ENCODE measurements at places on chromosomes 1 and 21.

GRCh38 chr21:44286716-44287632 is 1.3 kb downstream of the AIRE start:
- DNase-seq: no peak

GRCh38 chr1:24540051-24540905 is 15.6 kb upstream of the NCMAP start:
- no peak for DNase-seq

GRCh38 chr1:160127865-160128523 is 12.4 kb downstream of the ATP1A2 start:
- no peak for DNase-seq

DNA sequence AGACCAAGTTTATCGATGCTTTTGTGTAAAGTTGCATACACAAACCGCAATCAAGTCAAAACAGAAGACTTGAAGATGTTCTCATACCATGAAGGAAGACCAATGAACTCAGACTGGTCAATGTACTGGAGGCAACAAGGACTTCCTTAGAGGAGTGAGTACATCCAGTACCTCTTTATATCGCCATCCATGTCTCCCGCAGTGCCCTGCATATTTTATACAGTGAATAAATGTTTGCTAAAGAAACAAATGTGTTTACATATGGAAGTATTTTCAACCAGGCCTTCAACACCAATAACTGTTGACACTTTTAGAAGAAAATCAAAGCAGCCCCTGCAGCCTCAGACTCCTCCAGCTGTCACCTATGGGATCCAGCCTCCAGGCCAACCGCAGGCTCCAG is 125.6 kb downstream of the SMYD3 start:
- DNase-seq: no peak

DNA sequence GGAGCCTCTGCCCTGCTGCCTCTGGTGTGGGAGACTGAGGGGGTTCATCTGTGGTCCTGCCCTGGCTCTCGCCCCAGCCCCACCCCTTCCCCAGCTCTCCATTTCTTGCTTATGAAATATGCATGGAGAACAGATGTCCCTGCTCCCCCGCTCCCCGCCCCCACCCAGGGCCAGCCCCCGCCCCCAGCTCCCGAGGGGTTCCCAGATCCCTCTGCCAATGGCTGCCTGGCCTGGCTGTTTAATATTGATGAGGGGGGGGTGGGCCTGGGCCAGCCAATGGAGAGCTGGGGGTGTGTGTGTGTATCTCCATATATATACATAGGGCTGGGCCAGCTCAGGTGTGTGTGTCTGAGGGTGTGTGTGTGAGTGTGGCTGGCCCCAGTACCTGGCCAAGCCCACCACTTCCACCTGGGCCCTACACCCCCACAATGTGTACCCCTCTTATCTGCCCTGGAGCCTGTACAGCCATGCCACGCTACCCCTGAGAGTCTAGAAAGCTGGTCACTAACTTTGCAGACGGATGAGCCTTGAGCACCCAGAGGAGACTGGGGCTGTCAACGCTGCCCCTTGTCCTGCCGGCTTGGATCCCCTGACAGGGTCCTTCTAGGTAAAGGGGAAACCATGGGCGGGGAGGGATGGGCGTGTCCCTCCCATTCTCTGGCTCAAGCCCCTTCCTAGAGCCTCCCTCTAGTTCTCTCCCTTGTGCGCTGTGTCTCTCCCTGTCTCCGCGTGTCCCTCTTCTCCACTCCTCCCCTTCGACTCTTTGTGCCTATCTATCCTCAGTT is at the start of gene NHLH1:
NHLH1 (plus strand) TSS at position 341 of the 785 bp plus-strand sequence. CDS start 3,661 bp downstream, outside the sequence.
- no peak for DNase-seq

DNA sequence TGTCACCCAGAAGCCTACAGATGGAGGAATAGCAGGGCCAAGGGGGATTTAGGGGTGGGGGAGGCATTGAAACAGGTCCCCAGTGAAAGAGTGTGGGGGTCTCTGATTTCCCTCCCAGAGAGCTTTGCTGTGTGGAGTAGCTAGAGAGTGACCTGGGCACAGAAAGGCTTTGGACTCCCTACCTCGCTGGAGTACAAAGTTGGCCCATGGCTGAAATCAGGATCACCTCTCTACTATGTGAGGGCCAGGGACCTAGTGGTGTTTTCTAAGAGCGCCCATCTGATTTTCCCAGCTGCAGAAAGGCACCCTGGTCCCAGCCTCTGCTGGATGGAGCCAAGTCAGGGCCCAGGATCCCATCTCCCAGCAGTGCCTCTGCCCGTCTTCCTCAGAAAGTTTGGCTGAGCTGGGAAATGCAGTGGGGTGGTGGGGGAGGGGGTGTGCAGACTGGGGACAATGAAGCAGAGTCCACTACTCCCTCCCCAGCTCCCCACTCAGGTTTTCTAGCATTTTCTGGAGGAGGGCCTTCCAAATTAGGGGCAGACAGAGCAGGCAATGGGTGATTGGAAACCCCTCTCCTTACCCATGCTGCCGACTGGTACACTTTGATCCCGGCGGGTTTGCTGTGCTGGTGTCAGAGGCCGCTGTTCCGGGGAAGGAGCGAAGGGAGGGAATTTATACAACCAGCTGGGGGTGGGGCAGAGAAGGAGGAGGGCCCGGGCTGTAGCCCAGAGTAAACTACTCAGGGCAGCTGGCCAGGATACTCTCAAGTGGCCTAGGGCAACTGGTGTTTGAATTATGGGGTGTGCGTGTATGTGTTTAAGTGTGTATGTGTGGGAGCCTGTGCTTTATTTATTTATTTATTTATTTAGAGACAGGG is at the start of gene SELENBP1:
SELENBP1 (minus strand) TSS at position 648 of the 877 bp plus-strand sequence; CDS start at position 584, 64 bp downstream.
- no peak for DNase-seq

DNA sequence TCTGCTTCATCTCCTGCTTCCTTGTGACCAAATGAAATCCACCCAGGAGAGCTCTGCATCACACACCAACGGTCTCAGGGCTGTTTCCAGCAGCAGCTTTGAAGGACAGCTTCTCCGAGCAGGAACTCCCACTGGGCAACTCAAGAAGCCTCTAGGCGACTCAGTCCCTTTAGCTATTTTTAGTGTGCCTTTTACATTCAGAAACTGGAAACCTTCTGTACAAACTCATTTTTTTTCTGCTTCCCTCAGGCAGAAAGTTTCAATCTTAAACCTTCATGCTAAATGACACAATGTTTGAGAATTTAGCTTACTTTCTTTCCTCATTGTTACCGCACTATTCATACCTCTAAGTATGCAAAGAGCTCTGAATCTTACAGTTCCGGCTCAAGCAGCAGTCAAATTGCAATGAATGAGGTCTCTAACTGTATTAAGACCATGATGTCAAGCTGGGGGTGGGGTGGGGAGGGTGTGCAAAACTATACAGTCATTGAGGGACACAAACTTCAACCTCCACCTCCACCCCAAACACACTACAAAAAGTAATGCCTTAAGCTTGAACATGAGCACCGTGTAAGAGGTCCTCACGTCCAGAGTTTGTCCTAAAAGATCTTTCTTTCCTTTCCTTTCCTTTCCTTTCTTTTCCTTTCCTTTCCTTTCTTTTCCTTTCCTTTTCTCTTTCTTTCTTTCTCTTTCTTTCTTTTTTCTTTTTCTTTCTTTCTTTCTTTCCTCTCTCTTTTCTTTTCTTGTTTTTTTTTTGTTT is 16.4 kb upstream of the TARBP1 start:
- DNase-seq: no peak

GRCh38 chr1:74613894-74614293 is 59.7 kb downstream of the ERICH3 start:
- DNase-seq: no peak

Measured in NCI-H1694 treated with DMSO at 0.1 percent for 48 hours (cell line).